ENCODE measurements at places on chromosomes 2 and 18. TPM values are rescaled to one million over a fixed set of nuclear protein-coding genes. Genes with fewer than 3 reads are reported as not detected.

Gene FOXD4L1
- total RNA-seq: not detected

Gene ANKRD30B
- 0.03 TPM for total RNA-seq

Gene PLGLB2
- not detected for total RNA-seq

Gene SIX3
- not detected for total RNA-seq

Gene ANKRD12
- total RNA-seq: 20.0 TPM

Gene ALPG
- total RNA-seq: not detected

Gene FAM161A
- 2.9 TPM for total RNA-seq

Gene GEN1
- 16.8 TPM for total RNA-seq

Gene FBXO36
- total RNA-seq: 0.48 TPM

Gene LAMA3
- total RNA-seq: 9.5 TPM

Gene PSMD14
- 49.5 TPM for total RNA-seq

Gene TACR1
- total RNA-seq: not detected

Gene CCL20
- total RNA-seq: 0.31 TPM

Gene CRYBA2
- total RNA-seq: not detected

- DNase-seq: no peak
These were observed 193.7 kb downstream of the INO80D start for GRCh38 chr2:205892251-205892655.

GRCh38 chr2:81283081-81283480, 978.5 kb upstream of the LRRTM1 start:
- DNase-seq: peak; percentile 43

DNA sequence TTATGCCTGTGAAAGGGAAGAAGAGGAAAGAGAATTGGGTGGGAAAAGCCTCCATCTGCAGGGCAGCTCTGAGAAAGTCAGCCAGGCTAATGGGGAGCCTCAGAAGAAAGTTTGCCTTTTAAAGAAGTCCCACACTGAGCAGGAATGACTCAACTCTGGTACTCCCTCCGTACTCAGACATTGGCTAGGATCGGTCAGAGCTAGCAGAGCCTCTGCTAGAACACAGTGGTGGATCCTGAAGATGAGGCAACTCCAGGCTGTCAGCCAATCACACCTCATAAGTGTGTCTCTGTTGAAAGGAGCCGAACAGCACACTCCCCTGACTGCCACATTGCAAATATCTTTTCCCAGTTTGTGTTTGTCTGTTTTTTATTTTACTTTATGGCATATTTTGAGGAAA, 96.9 kb downstream of the HNRNPLL start:
- DNase-seq: no peak

GRCh38 chr2:213101692-213102460, 49.5 kb downstream of the IKZF2 start:
- DNase-seq: no peak

DNA sequence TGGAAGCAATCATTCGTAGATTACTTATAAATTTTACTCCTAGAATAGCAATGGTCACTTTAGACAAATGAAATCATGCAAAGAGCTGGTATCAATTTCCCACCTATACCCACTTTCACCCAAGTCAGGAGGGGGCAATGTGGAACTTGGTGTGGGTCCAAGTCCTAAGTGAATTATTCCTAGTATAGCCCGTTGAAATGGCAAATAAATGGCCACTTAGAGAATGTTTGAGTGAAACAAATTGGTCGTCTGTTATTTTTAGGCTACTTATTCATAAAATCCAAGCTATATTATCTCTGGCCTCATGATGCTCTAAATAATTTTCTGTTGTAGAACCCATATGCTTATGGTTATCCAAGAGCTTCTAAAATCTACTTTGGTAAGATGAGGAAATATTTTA, 98.1 kb downstream of the MYO3B start:
- no peak for DNase-seq

GRCh38 chr2:95267458-95268210, 6.6 kb upstream of the PROM2 start:
- DNase-seq: no peak

- peak; percentile 2 for DNase-seq
These were observed 7.0 kb upstream of the PAX3 start for GRCh38 chr2:222305516-222306392.

DNA sequence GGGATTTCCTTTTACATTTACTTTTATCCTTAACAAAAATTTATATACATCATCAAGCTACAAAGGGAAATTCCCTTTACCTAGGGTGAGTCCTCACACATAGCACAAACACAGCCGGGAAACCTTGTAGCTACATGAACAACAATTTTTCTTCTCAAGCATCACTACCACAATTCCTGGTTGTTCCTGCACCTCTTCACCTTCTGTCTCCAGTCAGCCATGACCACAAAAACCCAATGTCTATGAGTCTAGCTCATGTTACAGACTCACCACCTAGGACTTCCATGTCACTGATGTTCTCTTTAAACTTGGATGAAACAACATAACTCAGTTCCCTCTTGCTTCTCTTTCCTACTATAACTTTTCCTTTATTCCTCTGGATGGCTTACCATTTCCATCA, 460.4 kb downstream of the MBD2 start:
- DNase-seq: no peak

GRCh38 chr2:24818721-24819167, 25.5 kb downstream of the CENPO start:
- DNase-seq: no peak

DNA sequence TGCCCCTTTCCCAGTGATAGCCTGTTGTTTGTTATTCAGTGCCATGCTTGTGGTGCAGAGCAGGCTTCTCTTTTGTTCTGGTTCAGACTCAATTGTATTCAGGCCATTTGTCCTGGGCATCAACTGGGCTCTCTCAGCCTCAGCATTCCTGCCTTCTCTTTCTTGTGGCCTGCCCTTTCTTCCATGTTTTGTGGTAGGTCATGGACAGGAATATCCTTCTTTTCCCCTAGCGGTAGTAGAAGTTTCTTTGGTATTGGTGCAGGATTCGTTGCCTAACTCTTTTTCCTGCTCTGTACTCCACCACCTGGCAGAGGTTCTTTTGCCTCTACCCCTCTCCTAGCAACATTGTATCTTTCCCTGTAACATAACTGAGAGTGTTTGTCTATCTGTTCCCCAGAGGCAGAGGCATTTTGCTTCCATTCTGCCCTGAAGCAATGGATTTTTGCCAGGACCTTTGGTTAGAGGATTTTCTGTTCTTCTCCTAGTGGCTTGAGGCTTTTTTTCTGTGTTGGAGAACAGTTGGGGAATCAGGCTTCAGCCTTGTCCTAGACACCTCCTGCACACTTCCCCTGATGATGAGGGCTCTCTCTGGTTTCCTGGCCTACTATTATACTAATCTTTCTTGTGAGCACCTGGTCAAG, 68.5 kb downstream of the NCOA1 start:
- DNase-seq: no peak

DNA sequence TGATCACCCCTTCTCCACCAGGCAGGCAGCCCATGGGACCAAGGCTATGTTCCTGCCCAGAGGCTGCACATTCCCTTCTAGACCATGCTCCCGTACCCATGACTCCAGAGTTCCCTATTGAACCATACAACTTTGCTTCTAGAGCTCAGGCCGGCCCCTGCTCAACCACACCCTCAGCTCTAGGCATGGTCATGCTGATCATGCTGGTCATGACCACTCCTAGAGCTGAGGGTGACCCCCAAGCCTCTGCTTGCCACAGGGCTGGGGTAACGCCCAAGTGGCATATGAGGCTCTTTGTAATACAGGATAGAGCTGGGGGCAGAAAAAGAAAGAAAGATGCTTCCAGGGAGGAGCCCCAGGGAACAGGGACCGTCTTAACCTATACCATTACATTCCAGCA, 301.8 kb downstream of the SP3 start:
- no peak for DNase-seq

DNA sequence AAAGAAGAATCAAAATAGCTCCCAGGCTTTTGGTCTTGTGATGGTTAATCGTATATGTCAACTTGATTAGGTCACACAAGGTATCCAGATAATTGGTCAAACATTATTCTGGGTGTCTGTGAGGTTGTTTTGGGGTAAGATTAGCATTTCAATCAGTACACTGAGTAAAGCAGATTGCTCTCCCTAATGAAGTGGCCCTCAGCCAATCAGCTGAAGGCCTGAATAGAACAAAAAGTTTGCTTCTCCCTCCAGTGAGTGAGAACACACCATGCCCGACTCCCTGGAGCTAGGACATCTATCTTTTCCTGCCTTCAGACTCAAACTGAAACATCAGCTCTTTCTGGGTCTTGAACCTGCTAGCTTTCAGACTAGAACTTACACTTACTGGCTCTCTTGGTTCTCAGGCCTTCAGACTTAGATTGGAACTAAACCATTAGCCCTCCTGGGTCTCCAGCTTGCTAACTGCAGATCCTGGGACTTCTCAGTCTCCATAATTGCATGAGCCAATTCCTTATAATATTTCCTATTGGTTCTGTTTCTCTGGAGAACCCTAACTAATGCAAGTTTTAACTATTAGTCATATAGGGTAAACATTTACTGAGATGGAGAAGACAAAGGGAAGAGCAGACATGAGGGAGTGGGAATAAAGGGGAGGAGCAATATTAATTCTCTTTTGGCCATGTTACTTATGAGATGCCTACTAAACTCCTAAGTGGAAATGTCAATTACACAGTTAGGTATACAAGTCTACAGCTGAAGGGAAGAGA, 25.5 kb downstream of the LNPK start:
- DNase-seq: no peak

- peak; percentile 66 for DNase-seq
These were observed 494 bp downstream of the ANKZF1 start for GRCh38 chr2:219230059-219230540.

DNA sequence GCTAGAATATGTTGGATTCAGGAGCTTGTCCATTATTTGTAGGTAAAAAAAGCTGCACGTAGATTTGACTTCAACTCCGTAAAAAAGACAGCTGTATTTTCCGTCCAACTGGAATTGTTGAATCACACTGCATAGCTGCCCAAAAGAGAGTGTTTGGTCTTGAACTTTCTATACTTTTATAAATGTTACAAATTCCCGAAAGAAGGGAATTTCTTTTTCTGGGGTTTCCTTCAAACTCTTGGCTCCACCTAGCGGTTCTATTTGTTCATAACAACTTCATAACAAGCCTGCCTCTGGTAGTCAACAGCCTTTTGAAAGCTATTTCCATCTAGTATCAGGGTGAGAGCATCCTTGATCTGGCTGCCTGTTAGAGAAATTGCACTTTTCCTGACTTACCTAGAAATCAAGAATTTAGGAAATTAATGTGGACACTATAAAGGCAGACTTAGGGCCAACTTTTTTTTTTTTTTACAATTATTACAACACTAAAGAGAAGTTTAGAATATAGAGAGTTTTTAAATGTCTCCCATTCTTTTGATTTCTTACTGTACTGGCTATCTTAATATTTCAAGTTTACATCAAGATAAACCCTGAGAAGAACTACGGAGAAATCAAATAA, 48.1 kb downstream of the TMEM185B start:
- DNase-seq: peak; percentile 77

DNA sequence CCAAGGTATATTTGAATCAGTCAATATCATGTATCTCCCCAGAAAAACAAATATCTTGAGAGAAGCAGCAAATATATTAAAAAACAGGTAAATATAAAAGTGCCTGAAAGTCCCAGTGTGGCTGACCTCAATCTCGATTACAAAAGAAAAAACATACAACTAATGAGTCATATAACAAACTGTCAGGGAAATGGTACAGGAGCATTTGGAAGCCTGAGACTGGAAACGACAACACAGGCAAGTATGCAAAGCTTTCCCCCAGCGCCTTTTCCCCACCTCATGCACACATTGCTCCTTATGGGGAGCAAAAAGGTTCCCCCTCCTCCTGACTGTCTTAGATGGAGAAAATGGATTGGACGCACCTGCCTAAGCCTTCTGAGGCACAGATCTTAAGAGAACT, 230.7 kb downstream of the TMX3 start:
- no peak for DNase-seq

GRCh38 chr2:225765820-225766219, 366.3 kb downstream of the NYAP2 start:
- DNase-seq: no peak

- DNase-seq: no peak
These were observed 41.4 kb downstream of the SPP2 start for GRCh38 chr2:234091883-234092282.

DNA sequence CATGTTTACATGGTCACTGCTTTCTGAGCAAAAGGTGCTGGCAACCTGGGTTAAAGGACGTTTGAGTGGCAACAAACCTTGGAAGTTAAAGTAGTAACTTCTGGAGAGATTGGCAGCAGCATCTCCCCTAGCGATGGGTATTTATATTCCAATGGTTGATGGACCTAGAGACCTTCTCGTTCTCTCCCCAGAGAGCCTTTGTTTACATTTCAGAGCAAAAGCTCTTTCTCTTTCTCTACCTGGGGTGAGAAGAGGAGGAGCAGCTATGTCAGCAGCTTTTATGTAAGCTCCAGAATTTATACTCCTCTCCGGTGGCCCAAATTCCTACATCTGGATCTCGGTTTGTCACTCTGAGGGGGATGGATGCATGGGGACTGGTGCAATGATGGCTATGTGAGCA, 213.7 kb upstream of the ARL4C start:
- no peak for DNase-seq

Measured in HT-29 (cell line).